ENCODE measurements at places on chromosomes 7 and 10. TPM values are rescaled to one million over a fixed set of nuclear protein-coding genes. Genes with fewer than 3 reads are reported as not detected.

- DNase-seq = no peak
Observed at GRCh38 chr10:26372513-26373354, 65.4 kb upstream of the APBB1IP start.

DNA sequence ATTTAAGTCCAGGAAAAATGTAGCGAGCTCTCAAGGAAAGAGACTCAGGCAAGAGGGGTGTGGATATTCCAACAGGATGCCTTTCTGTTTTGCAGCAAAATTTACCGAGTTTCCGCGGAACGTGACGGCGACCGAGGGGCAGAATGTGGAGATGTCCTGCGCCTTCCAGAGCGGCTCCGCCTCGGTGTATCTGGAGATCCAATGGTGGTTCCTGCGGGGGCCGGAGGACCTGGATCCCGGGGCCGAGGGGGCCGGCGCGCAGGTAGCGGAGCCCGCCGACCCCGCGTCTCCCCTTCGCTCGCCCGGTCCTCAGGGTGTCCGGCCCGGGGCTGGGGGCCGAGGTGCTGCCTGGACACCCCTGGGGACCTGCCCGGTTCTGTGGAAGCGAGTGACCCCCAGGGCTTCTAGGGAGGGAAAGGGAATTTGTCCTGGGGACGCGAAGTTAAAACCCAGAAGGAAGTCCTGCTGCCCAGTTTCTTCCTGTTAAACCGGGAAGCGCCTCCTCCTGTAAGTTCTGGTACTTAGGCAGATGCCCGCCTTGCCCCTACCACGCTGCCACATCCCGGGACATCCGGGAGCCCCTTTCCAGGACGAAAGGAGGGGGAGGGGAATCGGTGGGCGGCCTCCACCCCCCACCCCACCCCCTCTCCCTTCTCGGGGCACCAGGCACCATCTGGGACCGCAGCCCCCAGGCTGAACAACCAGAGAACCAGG lies 2.5 kb downstream of the VSTM2A start:
- DNase-seq = no peak

- no peak for DNase-seq
Observed at GRCh38 chr7:26195867-26196657, 4.5 kb downstream of the HNRNPA2B1 start.

DNA sequence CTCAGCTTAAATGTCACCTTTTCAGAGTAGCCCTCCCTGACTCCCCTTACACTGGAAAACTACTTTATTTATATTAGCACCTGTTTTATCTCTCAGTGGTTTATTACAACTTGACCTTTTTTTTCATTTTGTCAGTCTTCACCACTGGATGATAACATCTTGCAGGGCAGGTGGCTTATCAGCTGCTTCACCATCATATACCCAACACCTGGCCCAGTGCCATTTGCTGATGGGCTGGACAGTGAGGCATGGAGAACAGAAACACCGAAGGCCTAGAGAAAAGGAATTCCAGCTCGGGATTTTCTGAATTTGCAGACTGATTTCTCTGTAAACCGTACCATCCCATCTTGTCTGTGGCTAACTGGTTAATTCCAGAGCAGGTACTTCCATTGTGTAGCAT lies 48.5 kb downstream of the SORCS3 start:
- DNase-seq = no peak

- DNase-seq = no peak
Observed at GRCh38 chr10:126215746-126216631, 172.3 kb downstream of the ADAM12 start.

DNA sequence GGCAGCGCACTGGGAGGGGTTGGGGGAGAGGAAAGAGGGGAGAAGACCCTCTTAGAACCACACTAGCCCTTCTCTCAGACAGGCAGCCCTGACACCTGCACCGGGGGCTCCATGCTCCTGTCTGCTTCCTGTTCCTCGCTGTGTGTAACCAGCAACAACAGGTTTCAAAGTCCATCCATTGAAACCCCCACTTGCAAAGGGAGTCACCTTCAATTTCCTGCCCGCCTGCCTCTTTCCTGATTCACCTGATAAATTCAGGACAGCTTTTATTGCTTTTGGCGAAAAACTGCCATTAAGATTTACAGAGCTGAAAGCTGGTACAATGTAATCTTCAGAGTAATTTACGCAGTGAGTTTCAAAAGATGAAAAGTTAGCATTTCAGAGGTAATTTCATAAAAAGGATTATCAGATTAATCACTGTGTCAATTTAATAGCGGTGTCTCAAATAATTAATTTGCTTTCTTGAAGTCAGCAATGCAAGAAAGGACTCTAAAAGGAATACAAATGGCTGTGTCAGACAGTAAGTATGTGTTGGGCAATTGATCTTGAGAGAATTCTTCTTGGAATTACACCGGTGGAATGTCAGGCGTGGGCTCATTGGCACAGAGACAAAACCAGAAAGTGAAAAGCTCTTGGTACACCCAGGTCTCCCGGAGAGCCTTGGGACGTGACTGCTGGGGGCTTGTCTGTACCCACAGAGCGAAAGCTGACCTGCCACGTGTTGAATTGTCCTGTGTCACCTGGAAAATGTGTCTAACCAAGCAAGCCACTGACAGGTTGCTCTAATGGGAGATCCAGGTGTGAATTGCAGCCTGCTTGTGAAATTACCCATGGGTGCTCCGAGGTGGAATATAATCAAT lies 60.7 kb downstream of the TMEM209 start:
- DNase-seq = no peak

- no peak for DNase-seq
Observed at GRCh38 chr10:78952686-78953085, 116.1 kb upstream of the ZMIZ1 start.

DNA sequence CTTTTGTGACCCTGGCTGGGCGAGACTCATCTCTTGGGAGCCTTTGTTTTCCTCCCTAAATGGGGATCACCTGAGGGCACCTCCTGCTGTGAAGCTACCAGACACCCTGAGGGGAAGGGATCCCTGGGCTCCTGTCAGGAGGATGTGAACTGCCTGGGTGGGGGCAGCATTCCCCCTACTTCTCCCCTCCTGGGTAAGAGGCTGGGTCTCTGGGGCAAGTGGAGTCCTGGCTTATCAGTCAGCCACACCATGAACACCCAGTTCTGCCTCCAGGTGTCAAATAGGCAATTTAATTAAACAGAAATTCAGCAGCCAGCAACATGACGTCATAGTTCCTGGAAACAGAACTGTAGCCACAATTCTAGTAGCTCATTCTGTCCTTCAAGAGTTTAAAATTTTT lies 97.7 kb upstream of the RET start:
- no peak for DNase-seq

- no peak for DNase-seq
Observed at GRCh38 chr7:7292085-7292484, 109.7 kb downstream of the C1GALT1 start.

GRCh38 chr7:120987280-120987679 lies 1.2 kb upstream of the CPED1 start:
- no peak for DNase-seq

- DNase-seq = no peak
Observed at GRCh38 chr7:92246360-92247101, 757 bp downstream of the ANKIB1 start.

- DNase-seq = peak; percentile 94
Observed at GRCh38 chr7:47254081-47254977, 327.6 kb downstream of the TNS3 start.

DNA sequence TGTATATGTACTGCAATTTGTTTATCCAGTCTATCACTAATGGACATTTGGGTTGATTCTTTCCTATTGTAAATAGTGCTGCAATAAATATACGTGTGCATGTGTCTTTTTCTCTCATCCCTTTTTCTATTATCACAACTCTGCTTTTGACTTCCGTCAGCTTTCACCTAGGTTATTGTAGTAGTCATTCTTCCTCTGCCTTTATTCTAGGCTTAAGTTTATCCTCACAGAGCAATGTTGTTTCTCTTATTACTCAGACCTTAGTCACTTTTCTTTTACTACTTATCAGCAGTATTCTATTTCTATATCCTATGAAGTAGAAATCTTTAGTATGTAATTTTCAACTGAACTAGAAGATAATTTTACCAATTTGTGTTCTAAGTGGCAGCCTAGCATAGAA lies 175.3 kb upstream of the SEMA3E start:
- no peak for DNase-seq

- no peak for DNase-seq
Observed at GRCh38 chr7:125130173-125130572, 200.5 kb upstream of the POT1 start.

DNA sequence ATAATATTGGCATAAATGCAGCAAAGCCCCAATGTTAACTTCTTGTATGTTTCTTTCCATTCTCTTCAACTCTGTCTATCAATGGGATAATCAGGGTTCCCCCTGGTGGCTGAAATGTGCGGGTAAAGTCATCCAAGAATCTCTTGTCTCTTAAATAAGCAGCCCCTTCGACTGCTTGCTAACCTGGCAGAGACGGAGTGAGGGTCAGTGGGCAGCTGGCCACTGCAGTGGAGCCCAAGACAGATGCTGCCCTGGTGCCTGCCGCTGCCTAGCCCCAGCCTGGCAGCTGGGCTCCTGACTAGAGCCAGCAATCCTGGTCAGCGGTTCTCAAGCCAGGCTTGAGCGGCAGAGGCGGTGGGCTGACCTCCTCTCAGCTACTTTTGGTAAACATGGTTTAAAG lies 248.9 kb downstream of the COBL start:
- no peak for DNase-seq

DNA sequence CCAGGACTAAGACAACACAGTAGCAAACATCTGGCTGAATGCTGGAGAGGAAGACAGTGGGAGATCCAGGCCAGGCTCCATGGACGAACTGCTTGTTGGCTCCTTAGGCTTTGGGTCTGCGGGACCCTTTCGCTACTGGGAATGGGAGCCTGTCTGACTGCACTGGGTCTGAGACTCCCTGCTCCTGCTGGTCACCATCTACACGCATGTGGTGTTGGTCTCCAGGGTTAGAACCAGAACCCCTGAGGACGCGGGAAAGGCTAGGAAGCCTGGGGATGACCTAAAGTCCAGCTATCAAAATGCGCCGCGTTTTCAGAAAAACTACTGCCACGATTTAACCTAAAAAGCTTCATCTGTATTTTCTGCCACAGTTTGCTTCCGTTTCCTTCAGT lies 817 bp upstream of the DNAJB6 start:
- DNase-seq = no peak

GRCh38 chr7:8129318-8129659 lies 132.7 kb downstream of the ICA1 start:
- DNase-seq = no peak

DNA sequence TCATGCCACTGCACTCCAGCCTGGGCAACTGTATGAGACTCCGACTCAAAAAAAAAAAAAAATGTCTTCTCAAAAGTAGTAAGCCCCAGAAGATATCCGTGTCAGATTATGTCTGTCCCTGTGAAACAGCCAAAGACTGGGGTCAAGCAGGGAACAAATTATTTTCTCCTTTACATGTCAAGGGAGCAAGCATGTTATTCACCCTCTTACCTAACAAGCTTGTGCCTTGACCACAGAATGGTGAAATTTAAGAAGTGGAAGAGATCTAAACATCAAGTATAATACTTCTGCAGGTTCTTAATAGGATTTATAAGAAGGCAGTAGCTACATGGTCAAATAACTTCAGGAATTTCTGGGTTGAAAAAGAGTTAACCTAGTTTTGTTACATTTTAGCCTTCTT lies 187.9 kb downstream of the ZNF365 start:
- no peak for DNase-seq

DNA sequence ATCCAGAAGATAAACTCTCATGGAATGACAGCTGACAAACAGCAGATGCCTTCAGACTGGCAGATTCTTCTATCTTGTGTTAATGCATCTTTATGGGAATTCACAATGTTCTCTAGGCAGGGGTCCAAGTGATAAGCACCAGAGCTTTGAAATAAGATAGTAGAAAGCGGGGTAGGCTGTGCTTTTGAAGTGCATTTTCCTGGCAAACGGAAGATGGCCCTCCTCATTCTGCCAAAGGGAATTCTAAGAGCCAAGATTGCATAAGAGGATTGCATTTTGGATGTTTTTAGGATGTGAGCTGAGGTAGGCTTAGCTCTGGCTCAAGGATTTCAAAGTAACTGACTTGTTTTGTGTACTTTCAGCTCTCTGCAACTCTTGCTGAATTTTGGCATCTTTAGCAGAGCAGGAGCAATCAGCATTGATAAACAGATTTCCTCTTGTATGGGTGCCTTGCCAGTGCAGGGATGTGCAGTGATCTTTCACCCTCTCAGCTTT lies 298.5 kb upstream of the KLF6 start:
- DNase-seq = no peak

DNA sequence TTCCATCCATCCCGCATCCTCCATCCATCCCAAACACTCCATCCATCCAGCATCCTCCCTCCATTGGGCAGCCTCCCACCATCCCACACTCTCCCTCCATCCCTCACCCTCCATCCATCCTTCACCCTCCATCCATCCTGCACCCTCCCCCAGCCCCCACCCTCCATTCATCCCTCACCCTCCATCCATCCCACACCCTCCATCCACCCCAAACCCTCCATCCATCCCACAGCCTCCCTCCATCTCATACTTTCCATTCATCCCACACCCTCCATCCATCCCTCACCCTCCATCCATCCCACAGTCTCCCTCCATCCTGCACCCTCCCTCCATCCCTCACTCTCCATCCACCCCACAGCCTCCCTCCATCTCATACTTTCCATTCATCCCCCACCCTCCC lies 60.4 kb downstream of the FOXI2 start:
- DNase-seq = no peak

DNA sequence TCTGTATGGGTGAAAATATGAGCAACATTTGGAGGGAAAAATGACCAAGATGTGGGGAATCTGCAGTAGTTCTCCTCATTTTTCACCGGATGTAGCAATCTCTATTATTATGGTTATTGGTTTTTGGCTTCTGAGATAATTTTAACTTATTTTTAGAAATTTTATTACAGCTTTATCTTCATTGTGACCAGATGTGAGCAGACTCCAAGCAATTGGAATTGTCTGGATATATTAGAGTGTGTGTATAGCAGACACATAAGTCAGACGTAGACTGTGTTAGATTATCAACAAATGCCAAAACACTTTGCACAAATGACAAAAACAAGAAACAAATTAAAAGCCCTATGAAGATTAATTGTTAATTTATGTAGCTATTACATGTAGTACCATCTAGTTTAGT lies 249.1 kb downstream of the DNAJB9 start:
- no peak for DNase-seq

The CALCR gene
- total RNA-seq = 0.05 TPM

The PRSS2 gene
- total RNA-seq = not detected

The ZNF239 gene
- total RNA-seq = 2.5 TPM

The NPY4R gene
- not detected for total RNA-seq

The ADAM22 gene
- total RNA-seq = 1.2 TPM

The HABP2 gene
- not detected for total RNA-seq

The NEBL gene
- 666 TPM for total RNA-seq

The MARVELD1 gene
- 8.9 TPM for total RNA-seq

The TECPR1 gene
- total RNA-seq = 20.9 TPM

The HACD1 gene
- 157 TPM for total RNA-seq
